Spinal cord (tissue), 10 donors: ENCODE measurements at places on chromosomes 5 and 9. TPM values are rescaled to one million over a fixed set of nuclear protein-coding genes. Genes with fewer than 3 reads are reported as not detected.

The SLC2A6 gene
- total RNA-seq: 15.4 TPM

The PCDHA7 gene
- total RNA-seq: 1.8 TPM

The SPAAR gene
- 0.77 TPM for total RNA-seq

The FBLL1 gene
- 15.5 TPM for total RNA-seq

The ORM1 gene
- total RNA-seq: 0.72 TPM

The DIPK1B gene
- total RNA-seq: 24.9 TPM

The NEUROG1 gene
- total RNA-seq: not detected

The CCDC107 gene
- 26.6 TPM for total RNA-seq

The FREM1 gene
- 41.5 TPM for total RNA-seq

The DMRT3 gene
- 0.72 TPM for total RNA-seq

The ANKRD33B gene
- 4.1 TPM for total RNA-seq

The SHB gene
- 12.5 TPM for total RNA-seq

The GABRA6 gene
- total RNA-seq: not detected

The DAPK1 gene
- 53.3 TPM for total RNA-seq

The TMC1 gene
- 0.89 TPM for total RNA-seq

The LCN12 gene
- 4.1 TPM for total RNA-seq

The OR1Q1 gene
- not detected for total RNA-seq

The C9orf153 gene
- 0.99 TPM for total RNA-seq

The RORB gene
- total RNA-seq: 4.3 TPM

The MLANA gene
- total RNA-seq: 1.7 TPM

The CHSY3 gene
- 11.9 TPM for total RNA-seq
